Cardiac fibroblast (primary cell): ENCODE measurements at places on chromosomes 13 and 19.

GRCh38 chr19:45632468-45633196 lies 6.6 kb downstream of the EML2 start:
- DNase-seq: peak; percentile 87

- DNase-seq: peak; percentile 76
Observed at GRCh38 chr19:43700395-43701000, 15.4 kb upstream of the IRGC start.

- DNase-seq: no peak
Observed at GRCh38 chr19:2457394-2458037, 757 bp upstream of the LMNB2 start.

GRCh38 chr19:392375-392970 lies 16.5 kb downstream of the C2CD4C start:
- no peak for DNase-seq

GRCh38 chr19:4495471-4495870 lies 22.8 kb downstream of the PLIN4 start:
- no peak for DNase-seq

- peak; percentile 22 for DNase-seq
Observed at GRCh38 chr13:96779691-96780090, 214.6 kb downstream of the OXGR1 start.

- DNase-seq: peak; percentile 99
Observed at GRCh38 chr19:12791345-12792050, at the start of gene JUNB. Gene JUNB (plus strand): TSS chr19:12791486. CDS start chr19:12791772, 286 bp downstream.

DNA sequence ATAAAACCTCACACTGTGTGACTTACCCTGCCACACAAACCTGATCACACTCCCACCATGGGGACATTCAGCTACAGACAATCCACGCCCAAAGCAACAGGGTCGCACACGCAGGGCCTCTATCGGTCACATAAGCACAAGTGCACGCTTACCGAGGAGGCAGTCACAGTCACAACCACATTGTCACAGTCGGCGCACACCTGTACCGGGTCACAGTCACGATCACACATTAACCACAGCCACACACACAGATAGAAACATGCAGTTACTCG lies 579 bp downstream of the ZNF566 start:
- DNase-seq: peak; percentile 14

- no peak for DNase-seq
Observed at GRCh38 chr19:18385359-18385674, 641 bp upstream of the GDF15 start.

DNA sequence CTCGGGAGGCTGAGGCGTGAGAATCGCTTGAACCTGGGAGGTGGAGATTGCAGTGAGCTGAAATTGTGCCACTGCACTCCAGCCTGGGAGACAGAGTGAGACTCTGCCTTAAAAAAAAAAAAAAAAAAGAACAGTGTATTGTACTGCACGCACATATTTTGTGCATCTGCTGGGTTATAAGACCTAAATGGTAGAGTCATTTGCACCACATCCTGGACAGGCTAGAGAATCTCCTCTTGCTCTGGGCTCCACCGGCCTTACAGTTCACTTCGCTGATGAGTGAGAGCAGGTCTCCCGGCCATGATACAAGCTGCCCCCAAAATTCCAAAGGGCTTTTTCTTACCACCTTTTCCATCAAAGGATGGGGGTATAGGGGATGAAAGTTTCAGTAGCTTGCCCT lies 7.2 kb upstream of the SAE1 start:
- no peak for DNase-seq

- DNase-seq: no peak
Observed at GRCh38 chr19:8663920-8664670, 33.7 kb downstream of the NFILZ start.

DNA sequence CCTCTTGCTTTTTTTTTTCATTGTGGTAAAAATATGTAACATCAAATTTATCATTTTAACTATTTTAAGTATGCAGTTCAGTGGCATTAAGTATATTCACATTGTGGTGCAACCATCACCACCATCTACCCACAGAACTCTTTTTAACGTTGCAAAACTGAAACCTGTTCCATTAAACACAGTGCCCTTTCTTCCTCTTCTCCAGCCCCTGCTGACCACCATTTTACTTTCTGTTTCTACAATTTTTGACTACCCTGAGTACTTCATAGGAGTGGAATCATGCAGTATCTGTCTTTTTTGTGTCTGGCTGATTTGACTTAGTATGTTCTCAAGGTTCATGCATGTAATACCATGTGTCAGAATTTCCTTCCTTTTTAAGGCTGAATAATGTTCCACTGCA lies 153.1 kb downstream of the FGF9 start:
- DNase-seq: no peak

DNA sequence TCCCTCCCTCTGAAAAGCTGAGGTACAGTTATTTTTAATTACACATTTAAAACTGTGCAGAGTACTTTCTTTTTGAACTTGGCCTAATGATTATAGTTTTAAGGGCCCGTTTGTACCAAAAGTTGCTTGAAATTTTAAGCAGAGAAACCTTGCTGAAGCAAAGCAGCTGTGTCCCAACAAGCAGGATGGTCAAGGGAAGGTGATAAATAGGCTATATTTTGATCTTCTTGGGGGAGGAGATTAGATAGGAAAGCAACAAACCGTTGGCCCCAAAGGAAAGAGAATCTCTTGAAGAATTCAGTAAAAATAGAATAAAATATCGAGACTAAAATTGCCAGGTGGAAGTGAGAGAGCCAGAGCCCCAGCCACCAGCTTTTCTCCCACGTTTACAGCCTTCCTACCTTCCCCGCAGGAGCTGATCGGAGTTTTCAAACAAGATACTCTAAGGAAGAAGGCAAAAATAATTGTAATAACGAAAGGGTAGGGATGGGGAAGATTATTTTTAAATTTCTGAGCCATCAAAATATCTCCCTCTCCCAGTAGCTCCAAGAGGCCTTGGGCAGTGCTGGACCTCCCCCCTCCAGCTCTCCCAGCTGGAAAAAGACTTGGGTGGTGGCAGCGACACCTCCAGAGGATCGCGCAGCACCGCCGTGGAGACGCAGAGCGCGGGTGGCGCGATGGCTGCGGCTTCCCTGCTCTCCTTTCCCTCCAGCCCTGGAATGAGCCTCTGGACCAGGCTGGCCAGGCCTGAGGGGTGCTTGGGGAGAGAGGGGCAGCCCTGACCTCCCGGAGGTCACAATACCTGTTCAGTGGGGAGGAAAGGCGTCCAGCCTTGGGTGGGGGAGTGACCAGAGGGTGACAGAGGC lies 5.8 kb downstream of the ZIC2 start:
- DNase-seq: no peak

- DNase-seq: no peak
Observed at GRCh38 chr13:106568299-106569003, 514 bp upstream of the ARGLU1 start.

DNA sequence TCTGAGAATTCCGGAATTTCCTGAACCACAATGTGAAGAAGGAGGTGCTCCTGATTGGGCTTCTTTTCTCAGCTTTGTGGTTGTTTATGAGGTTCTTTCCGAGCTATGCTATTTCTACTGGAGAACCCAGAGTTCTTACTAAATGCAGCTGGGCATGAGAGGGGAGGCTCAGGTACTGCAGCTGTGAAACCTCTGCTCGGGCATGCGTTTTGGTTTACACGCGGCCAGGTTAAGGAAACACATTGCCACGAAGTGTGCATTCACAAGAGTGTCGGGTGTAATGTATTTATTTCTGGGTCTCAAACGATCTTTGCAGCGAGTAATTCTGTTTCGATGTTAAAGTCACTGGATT lies 661 bp upstream of the MIR17HG start:
- DNase-seq: peak; percentile 22

DNA sequence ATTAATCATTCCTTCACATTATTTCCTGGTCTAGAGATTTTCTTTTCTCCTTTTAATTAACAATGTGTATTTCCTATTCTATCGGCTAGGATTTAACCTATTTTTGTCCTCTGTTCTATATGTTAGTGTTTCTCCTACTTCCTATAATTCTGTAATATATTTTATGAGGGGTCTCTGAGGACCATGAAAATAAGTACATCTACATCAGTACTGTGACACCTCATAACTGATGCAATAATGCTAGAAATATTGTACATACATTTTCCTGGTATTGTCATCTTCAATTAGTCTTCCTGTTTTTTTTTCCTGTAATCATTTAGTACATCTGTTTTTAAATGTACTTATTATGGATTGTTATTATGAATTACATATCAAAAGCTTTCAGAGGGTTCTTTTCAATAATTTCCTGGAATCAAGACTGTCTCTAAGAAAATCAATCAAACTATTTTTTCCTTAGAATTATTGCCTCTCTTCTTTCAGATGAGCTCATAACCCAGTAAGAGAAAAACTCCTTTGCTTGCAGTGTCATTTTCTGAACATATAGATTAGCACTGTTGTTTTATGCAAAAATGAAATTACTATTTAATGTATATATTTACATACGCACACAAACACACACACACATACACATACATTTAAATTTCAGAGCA lies 1004.3 kb downstream of the SLITRK5 start:
- no peak for DNase-seq

- peak; percentile 62 for DNase-seq
Observed at GRCh38 chr13:75452564-75452963, 29.4 kb downstream of the TBC1D4 start.

GRCh38 chr13:110471156-110471832 lies 90.2 kb downstream of the RAB20 start:
- DNase-seq: no peak

DNA sequence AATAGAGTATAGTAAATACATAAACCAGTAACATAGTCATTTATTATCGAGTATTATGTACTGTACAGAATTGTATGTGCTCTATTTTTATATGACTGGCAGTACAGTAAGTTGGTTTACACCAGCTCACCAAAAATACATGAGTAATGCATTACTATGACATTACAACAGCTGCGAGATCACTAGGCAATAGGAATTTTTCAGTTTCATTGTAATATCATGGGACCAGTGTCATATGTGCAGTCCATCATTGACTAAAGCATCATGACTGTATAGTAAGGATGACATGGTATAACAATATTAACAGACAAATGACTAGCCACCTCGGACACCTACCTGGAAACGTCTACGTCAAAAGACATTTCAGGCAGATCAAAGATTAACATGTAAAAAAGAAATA lies 33.6 kb downstream of the ATP7B start:
- no peak for DNase-seq

DNA sequence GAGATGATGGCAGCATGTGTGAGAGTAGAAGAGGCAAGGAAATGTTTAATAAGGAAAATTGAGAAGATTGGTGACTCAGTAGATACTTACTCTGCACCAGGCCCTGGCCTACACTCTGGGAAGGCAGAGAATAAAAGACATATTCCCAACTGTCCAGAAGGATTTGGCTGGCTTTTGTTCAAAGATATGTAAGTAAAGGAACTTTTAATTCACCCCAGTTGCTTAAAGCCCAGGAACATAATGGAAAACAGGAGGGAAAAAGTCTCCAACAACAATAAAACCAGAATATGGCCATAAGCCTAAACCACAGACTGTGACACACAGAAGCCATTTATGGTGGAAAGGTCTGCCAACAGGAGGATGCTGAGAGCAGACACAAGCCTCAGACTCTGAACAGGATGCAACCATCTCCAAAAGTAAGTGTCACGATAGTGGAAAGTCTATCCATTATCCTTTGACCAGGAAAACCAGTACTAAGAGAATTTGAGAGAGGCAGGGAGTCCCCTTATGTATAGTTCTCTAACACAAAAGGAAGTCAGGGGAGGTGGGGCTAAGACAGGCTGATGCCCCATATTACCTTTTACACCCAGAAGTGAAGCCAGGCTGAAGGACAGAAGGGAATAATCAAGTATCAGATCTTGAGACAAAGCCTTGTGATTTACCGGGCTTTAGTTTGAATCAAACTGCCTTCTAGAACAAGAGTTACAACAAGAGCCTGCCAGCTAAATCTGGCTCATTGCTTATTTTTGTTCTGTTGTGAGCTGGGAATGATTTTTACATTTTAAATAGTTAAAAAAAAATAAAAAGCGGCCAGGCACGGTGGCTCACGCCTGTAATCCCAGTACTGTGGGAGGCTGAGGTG lies 169.5 kb upstream of the STARD13 start:
- no peak for DNase-seq

GRCh38 chr13:73598020-73598712 lies 536.0 kb downstream of the KLF12 start:
- peak; percentile 85 for DNase-seq

GRCh38 chr13:75136151-75136550 lies 345.8 kb downstream of the TBC1D4 start:
- peak; percentile 33 for DNase-seq

- no peak for DNase-seq
Observed at GRCh38 chr19:44156475-44156874, 8.4 kb upstream of the ZNF226 start.

DNA sequence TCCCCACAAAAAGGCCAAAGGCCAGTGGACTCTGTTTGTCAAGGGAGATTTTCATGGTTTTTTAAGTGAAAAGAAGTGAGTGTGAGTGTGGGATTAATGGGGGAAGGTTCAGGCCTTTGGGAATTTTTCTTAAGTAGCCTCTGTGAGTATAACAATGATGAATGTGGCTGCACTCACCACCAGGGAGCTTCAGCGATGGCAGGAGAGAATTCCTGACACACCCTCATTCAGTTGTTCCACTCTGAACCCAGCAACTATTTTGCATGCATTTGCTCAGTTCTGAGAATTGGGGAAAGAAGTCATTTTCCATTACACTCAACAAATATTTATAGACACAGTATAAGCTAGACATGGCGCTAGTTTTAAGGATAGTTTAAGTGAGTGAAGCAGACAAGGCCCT lies 117.9 kb downstream of the CCNA1 start:
- no peak for DNase-seq

- DNase-seq: no peak
Observed at GRCh38 chr19:1076951-1077350, 10.0 kb downstream of the ARHGAP45 start.

DNA sequence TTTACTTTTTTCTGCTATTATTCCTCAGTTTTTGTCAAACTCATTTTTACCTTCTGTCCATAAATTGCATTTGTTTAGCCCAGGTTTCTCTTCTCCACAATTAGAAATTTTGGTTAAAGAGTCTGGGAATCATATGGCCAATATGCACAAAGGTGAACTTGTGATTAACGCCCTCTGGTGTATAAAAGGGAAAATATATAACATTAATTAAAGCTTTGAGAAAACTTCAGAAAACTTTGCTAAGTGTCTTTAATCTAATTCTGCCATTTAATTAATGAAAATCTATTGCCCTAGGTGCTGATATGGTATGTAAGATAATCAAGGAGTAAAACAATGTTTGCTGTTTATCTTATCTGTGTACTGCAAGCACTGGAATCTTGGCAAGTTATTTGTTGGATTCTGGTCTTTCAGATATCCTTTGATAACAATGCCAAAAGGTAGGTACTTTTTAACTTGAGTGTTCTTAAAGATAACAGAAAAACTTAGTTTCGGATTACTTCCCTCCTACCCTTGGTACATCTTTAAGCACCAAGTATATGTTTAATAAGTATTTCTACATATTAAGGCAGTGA lies 402.6 kb downstream of the SUCLA2 start:
- DNase-seq: peak; percentile 24

- DNase-seq: no peak
Observed at GRCh38 chr13:49428041-49428763, 15.7 kb downstream of the CAB39L start.

DNA sequence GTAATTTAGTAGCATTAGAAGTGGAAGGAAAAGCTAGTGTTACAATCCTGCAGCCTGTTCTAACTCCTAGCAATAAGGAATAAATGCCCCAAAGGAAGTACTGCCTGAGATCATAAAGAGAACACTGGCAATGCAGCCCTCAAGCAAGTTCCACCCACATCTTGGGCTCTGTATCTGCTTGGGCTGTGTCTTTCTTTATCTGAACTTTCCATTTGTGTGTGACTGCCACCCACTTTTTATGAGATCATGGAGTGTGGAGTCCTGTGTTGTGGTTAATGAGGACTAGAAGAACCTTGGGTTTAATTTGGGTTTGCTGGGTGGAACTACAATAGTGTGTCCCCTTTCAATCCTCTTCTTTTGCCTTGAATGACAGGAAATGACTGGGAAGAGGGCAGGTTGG lies 38.2 kb downstream of the RFXAP start:
- DNase-seq: no peak
